ENCODE measurements at places on chromosomes 3 and 15.

DNA sequence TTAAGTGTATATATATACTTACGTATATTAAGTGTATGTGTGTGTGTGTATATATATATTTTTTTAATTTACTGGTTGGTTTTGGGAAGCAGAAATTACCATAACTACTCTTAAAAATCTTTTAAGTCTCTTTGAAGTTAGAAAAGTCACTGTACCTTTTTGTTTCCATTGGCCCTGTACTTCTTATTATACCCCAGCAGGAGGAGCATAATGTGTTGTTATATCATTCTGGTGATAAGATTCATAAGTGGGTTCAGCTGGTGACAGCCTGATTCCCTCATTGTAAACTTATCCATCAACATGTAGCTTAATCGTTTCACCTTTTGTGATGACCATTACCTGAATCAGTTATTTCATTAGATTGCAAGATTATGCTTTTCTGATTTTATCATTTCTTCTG lies 30.8 kb downstream of the MLH1 start:
- no peak for DNase-seq

GRCh38 chr3:50759015-50759414 lies 84.3 kb downstream of the DOCK3 start:
- DNase-seq = no peak

DNA sequence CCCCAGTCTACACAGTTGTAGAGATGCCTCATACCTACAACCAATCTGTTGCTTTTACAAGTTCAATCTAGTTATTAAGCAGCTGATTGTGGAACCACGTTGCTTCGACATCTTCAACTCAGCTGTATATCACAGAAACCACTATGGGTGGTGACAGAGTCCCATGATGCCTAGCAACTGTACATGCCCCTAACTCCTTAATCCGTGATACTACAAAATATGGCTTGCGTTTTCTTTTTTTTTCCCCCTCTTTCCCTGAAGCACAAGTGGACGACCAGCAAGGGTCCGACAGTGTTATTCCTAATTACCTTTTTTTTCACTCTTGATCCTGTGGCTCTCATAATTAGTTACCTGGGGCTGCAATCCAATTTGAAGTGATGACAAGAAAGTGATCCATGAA lies 478.6 kb downstream of the FOXP1 start:
- no peak for DNase-seq

- no peak for DNase-seq
Observed at GRCh38 chr15:74432968-74433591, 678 bp downstream of the SEMA7A start.

DNA sequence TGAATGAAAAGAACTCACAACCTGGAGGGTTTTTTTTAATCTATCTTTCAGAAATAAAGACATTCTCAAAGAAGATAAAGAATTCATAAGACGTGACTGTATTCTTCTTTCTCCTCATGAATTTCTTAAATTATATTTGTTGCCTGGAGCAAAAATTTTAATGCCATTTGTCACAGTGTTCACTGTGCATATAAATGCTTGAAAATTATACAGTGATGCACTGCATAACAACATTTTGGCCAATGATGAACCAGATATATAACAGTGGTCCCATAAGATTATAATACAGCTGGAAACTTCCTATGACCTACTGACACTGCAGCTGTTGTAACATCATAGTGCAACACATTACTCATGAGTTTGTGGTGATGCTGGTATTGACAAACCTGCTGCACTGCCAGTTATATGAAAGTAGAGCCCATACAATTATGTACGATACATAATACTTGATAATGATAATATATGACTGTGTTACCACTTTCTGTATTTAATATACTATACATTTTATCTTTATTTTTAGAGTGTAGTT lies 67.3 kb downstream of the P2RY1 start:
- DNase-seq = no peak

GRCh38 chr15:75178171-75178937 lies 23.3 kb upstream of the C15orf39 start:
- no peak for DNase-seq

DNA sequence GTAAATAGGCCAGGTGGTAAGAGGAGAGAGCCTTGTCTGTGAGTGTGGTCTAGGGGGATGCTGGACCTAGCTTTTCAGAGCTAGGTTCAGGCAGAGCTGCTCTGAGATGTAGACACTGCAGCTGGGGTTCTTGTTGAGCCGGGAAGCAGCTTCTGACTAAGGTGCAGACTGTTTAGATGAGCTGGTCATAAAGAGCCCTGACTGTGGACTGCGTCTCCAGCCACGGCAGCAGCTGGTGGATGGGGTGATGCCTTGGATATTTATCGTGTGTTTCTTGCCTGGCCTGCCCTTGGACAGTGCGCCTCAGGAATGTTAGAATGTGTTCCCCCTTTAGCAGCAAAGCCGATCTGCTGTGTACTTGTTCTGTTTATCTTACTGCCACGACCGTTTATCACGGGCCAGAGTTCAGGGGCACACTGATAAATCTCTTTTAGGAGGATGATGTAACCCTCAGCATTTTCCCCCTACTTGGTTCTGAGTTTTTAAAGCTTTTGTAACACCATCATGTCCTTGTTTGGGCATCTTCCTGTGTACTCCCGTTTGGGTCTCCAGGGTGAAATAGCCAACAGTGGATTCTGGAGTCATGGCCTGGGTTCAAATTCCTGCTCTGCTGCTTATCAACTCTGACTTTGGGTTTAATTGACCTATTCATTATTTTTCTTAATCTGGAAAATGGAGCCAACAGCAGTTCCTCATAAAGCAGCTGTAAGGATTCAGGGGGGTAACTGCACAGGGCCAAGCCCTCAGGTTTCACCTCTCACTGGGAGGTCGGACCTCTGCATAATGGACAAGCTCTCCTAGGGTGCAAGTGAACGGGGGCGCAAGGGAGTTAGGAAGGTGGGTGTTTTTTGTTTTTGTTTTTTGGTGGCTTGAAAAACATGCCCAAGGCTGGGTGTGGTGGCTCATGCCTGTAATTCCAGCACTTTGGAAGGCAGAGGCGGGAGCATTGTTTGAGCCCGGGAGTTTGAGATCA lies 51.4 kb downstream of the FLNB start:
- DNase-seq = peak; percentile 66

DNA sequence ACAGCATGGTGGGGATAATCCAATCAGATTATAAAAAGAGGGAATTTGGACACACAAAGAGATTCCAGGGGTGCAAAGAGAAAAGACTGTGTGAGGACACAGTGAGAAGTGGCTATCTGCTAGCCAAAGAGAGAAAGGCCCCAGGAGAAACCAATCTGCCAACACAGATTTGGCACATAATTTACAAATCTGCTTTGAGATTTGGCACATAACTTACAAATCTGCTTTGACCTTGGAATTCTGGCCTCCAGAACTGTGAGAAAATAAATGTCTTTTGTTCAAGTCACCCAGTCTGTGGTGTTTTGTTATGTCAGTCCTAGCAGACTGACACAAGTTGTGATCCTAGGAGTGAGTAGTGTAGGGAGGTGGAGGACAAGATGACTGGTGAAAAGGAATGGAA lies 3.5 kb upstream of the TM4SF18 start:
- no peak for DNase-seq

- DNase-seq = no peak
Observed at GRCh38 chr3:96705895-96706294, 108.5 kb upstream of the EPHA6 start.

DNA sequence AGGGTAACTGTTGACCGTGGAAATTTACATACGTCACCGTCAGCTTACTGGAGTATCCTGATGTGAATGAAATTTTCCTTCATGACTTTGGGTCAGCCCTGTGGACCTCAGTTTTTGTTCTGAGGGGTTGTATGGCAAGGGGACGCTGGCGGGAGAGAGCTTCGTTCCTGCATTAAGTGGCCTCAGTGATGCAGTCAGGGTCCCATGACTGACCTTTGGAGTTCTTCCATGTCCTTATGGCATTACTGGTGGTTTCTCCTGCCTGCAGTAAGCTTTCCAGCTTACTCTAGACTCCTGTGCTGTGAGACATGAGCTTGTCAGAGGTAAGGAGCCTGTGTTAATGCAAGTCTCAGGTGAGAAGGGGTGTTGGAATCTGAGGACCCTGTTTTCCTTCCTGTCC lies 1.8 kb downstream of the CD276 start:
- no peak for DNase-seq

DNA sequence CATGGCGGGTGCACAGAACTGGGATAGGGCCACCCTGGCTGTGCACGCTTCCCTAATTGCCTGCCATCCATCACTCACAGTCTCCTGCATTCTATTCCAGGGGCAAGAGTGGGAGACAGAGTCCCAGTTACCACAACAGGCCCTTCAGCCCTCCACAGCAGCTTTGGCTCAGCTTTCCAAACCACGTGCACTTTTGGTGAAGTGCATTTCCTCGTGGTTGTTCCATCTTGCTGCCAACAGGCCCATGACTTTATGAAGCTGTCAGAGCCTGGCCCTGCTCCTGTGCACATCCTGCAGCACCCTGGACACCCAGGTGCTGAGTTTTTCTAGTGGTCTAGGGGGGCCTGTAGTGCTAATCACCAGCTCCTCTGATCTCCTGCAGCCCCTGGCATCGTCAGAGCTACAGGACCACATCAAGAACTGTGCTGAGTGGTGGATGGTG lies 110.2 kb downstream of the ADCY5 start:
- no peak for DNase-seq

DNA sequence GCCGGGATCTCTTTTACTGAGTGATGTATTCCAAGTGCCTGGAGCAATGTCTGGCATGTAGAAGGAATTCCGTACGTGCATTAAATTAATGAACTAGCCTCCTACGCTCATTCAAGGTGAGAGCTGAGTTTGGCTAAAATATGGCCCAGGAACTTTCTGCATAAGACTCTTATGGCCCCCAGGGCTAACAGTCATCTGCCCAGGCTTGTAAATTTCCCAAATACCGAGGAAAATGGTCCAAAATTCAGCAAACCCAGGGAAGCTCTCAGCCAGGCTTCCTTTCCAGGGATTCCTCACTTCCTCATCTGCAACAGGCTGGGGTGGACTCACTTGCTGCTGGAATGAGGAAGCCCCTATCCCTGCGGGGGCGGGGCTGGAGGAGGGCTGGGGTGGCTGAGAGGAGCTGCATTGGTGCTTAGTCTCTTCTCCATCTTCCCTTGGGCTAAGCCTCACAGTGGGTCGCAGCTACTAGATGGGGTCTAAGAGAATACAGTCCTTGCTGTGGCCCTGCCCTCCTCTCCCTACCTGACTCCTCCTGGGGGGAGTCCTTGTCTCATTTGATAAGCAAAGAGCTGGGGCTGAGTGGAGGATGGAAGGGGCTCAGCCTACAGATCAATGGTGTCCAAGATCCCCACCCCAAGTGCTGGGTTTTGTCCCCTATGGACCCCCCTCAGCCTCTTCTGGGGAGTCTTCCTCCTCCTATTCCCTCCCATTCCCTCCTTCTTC lies 28.5 kb upstream of the APOD start:
- no peak for DNase-seq

- no peak for DNase-seq
Observed at GRCh38 chr15:48451736-48452135, 120.5 kb downstream of the DUT start.

GRCh38 chr15:50458348-50459112 lies 34.3 kb downstream of the USP8 start:
- DNase-seq = no peak

DNA sequence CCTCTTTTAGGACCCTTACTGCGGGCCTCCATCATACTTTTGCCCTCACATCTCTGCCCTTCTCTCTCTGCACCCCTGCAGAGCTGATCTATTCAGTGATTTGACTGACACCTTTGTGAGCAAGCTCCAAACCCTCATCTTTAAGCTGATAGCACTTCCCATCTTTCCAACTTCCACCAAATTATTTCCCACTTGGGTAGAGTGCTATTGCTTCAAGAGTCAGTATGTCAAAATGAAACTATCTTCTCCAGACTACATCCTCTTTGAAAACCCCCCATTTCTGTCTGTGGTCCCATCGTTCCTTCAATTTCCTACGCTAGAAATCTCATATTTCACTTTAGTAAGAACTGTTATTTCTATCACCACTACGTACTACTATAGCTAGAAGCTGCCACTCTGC lies 19.7 kb downstream of the ZWILCH start:
- DNase-seq = no peak

DNA sequence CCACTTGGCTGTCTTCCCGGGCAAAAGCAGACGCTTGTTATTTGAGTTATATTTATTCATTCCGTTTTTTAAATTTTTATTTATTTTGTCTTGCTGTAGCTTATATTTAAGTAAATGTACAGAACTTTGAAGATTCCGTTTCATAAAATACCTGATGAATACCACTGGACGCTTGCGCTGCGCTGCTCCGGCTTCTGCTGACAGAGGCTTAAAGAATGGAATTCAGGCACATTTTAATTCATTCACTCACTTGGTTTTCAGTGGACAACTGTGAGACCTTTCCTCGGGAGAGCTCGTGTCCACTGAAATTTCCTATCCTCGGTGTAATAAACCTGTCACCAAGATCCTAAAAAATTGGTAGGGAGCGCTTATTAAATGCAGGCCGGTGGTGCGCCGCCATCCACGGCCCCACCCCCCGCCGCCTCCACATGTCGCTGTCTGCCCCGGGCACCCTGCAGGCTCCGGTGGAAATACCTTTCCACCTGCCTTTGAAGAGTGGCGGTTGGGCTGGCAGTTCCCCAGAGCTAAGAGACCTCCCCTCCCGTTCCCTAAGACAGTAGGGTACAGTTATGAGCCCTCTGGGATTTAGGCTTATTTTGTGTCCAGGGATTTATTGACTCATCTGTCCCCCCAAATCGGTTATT lies 62.5 kb upstream of the UBE2E1 start:
- peak; percentile 41 for DNase-seq

DNA sequence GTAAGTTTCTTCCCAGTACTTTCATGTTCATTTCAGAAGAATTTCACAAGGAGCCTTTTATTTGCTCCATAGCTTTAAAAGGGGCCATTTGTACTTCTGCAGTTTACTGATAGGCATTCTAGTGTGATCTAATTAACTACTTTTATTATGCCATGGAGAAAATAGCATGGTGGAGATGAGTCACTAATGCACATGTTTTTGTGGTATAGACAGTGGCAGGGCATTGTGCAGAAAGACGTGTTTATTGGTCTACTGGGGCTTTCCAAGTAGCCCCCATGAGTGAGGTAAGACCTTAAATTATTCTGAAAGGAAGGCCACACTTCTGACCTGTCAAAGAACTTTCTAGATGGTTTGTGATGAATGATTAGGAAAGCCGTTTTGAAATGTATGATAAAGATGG lies 810.0 kb upstream of the NR2F2 start:
- DNase-seq = peak; percentile 19

DNA sequence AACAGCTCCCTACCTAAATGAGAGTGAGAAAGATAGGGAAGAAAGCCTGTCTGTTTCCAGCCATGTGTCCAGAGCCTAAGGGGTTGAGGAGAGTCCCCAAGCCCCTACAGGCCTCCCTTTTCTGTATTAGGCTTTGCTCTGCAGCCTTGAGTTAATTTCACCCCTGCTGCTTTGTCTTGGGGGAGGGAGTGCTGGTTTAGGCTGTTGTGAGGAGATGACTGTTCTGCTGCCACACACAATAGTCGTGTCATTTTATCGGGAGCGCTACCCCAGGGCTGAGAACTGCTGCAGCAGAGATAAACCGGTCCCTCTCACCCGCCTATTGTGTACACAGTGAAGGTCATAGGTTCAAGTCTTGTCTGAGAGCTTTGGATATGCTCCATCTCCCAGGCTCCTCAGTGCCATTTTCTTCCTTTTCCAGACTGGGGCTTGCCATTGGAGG lies 1.4 kb downstream of the ZNF609 start:
- DNase-seq = no peak

Data from SW480 (cell line).